Left renal cortex interstitium (tissue), 4 donors: ENCODE measurements at places on chromosomes 7 and 10.

DNA sequence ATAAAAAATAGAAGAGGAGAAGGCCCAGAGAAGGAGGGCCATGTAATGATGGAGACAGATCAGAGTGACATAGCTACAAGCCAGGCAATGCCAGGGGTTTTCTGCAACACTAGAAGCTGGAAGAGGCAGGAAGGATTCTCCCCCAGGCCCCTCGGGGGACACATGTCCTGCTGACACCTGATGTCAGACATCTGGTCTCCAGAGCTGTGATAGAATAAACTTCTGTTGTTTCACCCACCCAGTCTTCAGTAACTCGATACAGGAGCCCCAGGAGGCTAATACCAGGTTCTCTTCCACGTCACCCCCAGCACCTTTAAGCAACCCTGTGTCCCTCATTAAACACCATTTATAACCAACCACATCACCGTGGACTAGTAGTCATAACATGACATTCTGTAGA lies 94.9 kb downstream of the TMEM130 start:
- DNase-seq: no peak

- DNase-seq: no peak
Observed at GRCh38 chr7:77247206-77247850, 47.7 kb upstream of the FGL2 start.

DNA sequence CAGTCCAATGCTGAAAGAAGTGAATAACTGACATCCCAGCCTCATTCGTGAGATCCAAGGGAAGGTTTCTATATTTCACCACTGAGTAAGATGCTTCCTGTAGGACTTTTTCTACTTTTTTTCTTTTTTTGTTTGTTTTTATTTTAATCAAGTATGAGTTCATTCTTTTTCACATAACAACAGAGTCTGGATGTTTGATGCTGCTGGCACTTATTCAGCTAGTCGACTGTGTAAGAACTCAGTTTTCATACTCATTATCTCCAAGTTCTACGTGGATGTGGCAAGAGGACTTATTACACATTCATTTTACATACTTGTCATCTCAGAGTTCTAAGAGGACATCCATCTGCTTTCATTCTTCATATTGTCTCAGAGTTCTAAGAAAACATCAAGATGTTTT lies 86.9 kb downstream of the CPXM2 start:
- DNase-seq: no peak

DNA sequence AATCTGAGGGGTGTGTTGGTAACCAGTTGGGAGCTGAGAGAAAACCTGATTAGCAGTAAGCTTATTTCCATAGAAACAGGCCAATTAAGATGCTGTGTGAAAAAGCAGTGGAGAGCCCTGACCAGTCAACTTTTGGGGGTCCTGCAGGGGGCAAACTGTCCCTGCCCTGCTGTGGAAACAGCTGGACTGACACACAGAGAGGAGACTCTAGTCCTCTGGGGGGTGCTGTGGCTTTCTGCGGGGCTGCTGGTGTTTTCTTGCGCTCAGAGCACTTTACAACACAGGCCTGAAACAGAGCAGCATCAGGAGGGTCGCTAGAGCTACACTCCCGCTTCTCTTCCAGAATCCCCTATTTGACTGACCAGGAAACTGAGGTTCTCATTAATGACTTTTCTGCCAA lies 546.9 kb upstream of the GALNT17 start:
- no peak for DNase-seq

DNA sequence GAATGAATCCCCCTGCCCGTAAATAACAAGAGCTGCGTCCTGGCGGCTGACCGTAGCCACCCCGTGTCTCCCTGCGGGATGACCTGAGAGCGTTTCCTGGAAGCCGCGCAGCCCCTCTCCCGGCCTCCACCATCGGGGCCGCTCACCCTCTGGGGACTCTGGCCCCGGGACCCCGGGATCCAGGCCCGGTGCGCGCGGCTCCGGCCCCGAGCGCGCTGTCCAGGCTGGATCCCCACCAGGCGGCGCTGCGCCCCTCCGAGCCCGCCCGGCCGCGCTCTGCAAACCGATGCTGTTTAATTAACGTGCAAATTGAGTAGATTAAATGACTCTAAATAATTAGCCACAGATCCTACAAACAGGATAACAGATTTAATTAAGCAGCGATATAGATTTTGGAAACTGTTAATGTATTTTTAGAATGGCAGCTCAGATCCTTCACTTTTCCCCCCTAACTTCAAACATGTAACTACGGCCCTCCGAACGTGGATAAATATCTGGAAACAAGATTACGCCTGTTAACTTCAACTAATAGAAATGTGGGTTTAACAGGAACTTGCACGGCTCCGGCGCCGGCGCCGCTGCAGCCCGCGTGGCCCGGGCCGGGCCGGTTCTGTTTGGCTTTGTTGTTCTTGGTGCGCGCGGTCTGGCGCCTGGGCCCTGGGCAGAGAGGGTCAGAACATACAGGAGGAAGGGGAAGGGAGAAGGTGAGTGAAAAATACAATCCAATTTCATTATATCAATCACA lies 7.1 kb upstream of the UNCX start:
- no peak for DNase-seq

DNA sequence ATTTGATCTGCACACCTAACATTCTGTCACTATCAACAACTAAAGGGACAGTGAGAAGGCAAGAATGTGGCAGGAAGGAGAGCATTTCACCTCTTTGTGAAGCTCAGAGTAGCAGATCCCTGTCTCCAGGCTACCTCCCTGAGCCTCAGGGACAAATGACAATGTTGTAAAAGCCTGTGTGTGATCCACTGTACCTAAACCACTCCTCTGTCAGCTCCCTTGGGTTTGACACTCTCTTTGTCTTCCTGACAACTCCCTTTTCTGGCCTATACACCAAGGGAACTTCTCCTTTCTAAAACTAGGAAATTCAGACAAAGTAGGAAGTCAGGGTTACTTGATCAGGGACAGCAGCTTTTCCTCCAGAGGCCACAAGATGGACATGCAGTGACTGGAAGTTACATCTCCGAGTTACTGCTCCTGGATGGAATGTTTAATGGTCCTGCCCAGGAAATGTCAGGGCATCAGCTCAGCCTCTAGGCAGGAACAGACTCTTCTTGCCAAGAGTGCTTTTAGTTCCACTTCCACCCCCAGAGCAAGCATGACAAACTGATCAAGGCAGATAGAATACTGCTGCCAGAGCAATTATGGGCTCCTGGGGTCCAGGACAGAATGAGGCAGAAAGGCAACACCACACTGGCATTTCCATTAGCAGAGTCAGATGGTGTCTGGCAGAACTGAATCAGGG lies 1014.5 kb upstream of the LRRTM3 start:
- no peak for DNase-seq

DNA sequence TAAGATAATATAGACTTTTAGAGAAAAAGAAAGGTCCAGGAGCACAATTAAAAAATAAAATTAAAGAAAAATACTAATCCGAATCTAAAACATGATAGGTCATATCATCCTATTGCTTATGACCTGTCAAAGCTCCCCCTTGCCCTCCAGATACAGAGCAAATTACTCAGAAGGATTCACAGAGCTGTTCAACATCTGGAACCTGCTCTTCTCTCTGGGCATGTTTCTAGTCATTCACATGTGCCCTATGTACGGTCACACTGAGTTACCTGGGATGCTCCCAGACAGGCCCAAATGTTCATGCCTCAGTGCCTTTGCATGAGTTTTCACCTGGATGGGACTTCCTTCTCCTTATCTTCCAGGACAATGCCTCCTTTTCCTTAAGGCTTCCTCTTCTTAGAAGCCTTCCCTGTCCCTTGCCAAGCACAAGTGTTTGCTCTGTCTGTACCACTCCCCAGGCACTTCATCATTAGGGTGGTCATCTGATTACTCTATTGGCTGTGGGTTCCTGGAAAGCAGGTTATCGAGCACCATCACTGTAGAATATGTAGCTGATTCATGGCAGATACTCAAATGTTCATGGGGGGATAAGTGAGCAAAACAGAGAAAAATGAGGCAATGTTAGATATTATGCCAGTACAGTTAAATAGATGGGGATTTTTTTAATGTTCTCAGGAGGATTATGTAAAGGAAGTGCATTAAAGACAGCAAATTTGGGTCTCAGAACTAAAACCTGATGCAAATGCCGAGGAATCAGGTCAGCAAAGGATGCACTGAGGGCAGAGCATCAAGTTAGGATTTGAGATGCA lies 12.0 kb upstream of the AOAH start:
- DNase-seq: no peak

DNA sequence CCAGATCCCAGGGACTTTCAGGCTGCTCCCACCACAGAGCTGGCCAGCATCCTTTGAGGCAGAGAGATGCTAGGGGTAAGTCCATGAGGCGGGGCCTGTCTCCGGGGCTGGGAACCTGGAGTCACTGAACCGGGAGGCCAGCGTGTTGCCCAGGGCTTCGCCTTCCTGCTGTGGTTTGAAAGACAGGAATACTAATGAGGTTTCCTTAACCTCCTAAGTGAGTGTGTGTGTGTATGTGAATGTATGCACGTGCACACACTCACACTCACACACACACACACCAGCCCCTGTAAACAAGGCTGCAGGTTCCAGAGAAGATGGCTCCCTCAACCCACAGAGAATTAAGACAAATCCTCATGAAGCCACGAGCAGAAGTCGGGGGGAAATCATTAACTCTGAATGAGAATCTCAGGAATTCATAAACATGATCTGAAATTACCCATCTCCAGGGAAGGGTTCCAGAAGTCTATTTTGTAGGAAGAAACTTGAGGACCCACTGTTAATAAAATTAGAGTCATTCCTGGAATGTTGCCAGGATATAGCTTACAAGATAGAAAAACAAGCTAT lies 20.3 kb upstream of the PFKP start:
- DNase-seq: no peak

GRCh38 chr10:13016426-13016825 lies 14.9 kb upstream of the CCDC3 start:
- no peak for DNase-seq

GRCh38 chr7:30627026-30627425 lies 32.3 kb downstream of the GARS1 start:
- no peak for DNase-seq

DNA sequence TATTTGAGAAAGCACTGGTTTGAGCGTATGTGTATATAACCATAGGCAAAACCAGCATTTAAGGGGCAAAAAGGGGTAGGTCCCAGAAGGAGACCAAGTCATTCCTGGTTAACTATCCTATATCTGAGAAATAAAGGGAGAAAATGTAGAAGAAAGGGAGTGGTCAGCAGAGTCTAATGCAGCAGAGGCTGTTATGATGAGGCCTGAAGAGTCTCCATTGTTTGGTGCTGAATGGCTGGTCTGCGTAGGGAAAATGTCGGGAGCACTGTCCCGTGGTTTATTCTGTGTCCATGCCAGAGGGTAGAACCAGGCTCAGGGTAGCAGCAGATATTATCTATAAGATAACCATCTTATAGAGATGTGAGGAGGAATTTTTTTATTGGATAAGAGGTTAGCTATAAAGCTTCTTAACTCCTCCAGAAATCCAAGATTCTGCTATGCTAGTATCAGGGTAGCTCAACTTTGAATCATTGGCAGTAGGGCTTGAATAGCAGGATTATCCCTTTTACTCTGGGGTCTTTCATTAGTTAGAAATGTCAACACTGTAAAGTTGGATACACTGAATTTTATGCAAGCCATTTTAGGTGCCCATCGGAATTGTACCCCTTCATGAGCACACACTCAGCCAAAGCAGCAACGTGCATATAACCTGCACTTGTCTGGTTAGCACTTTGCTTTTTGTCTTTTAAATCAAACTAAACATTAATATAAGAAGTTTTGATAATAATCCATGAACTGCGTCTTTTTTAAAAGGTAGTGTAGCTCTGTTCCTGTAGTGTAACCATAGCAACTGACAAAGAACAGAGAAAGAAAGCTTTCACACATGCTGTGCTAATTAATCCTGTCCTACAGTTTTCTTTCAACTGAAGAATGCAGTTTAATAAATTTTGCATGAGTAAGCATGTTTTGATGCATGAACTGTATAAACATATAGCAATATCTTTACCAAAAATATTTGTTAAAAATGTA lies 312.0 kb upstream of the FZD1 start:
- no peak for DNase-seq

GRCh38 chr7:96244244-96244991 lies 77.5 kb downstream of the SLC25A13 start:
- no peak for DNase-seq

DNA sequence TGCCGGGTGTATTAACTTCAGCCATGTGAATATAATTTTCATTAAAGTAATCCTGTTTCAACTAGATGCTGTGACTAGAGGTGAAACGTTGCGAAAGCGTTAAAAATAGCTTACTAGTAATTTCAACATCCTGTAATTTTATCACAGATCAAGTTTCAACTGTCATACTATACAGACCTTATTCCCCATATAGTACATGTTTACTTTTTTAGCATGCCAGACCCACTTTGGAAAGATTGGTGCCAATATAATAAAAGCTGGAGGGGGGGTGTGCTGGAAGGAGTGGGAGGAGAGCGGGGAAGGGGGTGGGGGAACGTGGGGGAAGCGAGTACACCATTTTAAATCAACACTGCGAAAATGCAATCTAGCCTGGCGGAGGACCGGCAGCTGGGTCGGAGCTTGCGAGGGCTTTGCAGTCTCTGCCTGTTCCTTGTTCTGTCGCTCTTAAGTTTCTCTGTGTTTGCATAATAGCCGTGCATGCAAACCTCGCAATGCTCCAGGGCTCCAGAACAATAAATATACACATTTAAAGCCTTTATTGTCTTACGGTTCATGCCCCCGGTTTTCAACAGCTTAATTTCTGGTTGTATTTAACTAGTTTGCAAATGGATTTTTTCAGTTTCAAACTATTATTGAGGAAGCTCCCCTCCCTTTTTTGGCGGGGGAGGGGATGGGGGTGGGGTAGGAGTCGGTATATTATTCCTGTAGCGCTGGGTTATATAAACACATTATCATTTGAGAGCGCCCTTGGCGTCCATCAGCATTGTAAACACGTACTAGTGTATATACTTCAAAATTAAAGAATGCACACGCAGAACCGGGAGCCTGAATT lies 1.3 kb upstream of the ARID5B start:
- DNase-seq: no peak
